Pulmonary artery endothelial cell (primary cell): ENCODE measurements at places on chromosomes 4 and X. TPM values are rescaled to one million over a fixed set of nuclear protein-coding genes. Genes with fewer than 3 reads are reported as not detected.

Gene F8A2
- total RNA-seq: not detected in 2 replicates

Gene GUCY2F
- total RNA-seq: under 0.01 TPM in 1 of 2 replicates, not detected in the other

Gene TCEAL8
- 70.2 and 88.2 TPM in 2 replicates for total RNA-seq

Gene XAGE2
- not detected in 2 replicates for total RNA-seq

Gene SAP30
- total RNA-seq: 19.3 and 35.9 TPM in 2 replicates

Gene HS3ST1
- 2.5 and 5.3 TPM in 2 replicates for total RNA-seq
